ENCODE measurements at places on chromosomes 3 and 15.

DNA sequence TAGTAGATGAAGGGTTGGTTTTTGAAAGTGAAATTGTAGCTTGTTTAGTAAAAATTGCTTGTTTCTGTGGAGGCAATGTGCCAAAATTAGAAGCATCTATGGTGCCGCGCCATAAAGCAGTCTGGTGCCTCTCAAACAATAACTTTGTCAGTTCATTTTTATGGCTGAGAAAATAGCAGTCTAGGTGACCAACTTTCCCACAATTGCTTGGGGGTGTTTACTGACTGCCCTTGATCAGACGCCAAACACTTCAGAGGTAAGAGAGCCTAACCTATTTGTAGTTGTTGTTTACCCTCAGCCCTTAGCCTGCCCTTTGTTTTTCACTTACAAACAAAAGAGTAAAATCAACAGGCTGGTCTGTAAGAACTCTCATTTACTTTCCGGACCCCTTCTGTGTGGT lies 174.5 kb downstream of the FNDC3B start:
- DNase-seq: no peak

GRCh38 chr3:194139071-194139813 lies 3.3 kb downstream of the HES1 start:
- no peak for DNase-seq

GRCh38 chr3:172918165-172918564 lies 167.6 kb downstream of the ECT2 start:
- no peak for DNase-seq

GRCh38 chr15:49706805-49707204 lies 86.0 kb downstream of the DTWD1 start:
- DNase-seq: no peak

GRCh38 chr3:194397757-194398312 lies 1.2 kb downstream of the GP5 start:
- DNase-seq: no peak

- no peak for DNase-seq
These were observed 40.8 kb downstream of the EOMES start for GRCh38 chr3:27681249-27681748.

- DNase-seq: no peak
These were observed 7.0 kb upstream of the RNF111 start for GRCh38 chr15:58980351-58980939.

GRCh38 chr3:61360297-61360965 lies 109.2 kb upstream of the FHIT start:
- DNase-seq: no peak

DNA sequence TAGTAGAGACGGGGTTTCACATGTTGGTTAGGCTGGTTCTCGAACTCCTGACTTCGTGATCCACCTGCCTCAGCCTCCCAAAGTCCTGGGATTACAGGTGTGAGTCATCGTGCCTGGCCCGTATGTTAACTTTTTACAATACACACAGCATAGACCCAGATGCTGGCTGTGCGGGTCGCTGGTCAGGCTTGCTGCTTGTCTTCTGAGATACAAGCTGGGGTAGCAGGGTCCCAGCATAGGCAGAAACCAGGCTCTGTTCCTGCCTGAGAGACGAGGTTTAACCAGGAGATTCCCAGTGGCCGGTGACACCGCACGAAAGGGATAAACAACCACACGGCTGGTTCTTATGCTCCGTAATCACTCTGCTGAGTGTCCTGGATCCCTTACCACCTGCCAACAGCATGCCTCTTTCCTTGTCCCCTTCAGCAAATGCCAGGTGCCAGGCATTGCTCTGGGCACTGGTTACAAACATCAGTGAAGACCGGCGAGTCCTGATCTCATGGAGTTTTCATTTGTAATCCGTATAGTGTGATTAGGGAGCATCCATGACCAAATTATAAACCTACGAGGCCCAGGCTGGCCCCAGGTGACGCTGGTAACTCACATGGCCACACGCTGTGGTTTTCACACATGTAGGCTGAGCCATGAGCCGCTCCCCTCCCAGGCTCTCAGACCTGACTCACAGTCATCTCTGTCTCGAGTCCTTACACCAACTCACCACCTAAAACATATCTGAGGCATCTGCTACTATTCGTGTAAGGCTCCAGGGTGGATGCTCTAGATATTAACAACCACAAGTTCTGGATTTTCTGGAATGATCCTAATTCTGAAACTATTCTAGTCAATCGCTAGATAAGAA lies 125.7 kb downstream of the PDZRN3 start:
- DNase-seq: no peak

GRCh38 chr3:63613561-63613960 lies 38.9 kb upstream of the SNTN start:
- no peak for DNase-seq

GRCh38 chr3:73573204-73573603 lies 51.5 kb downstream of the PDZRN3 start:
- no peak for DNase-seq

Measured in H1 (cell line).